Activated gamma-delta T cell treated with Interleukin-2 at 50 U/mL for 16 hours (primary cell): ENCODE measurements at places on chromosomes 7 and 10.

- DNase-seq = peak; percentile 75
These were observed at the start of gene TRIM56 for GRCh38 chr7:101085162-101085964. TSS of gene TRIM56 (plus strand) at chr7:101085481. CDS start at chr7:101087313, 1,832 bp downstream.

GRCh38 chr10:95445223-95445836 is 115.8 kb downstream of the SORBS1 start:
- no peak for DNase-seq

DNA sequence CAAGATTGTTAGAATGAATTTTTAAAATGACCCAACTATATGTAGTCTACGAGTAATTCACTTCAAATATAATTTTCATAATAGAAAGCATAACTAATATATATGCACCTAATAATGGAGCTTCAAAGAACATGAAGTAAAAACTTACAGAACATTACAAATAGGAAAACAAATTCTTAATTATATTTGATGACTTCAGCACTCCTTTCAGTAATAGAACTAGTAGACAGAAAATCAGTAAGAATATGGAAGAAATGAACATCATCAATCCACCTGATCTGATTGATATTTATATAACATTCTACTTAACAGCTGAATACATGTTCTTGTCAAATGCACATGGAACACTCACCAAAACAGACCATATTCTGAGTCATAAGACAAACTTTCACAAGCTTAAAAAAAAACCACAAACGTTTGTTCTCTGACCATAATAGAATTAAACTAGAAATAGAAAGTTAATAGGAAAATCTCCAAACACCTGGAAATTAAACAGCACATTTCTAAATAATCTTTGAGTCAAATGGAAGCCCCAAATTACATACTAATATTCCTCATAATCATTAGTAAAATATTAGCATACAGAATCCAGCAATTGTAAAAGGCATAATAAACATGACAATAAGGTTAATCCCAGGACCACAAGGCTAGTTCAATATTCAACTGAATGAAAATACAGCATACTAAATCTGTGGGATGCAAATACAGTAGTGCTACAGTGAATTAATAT is 48.0 kb downstream of the BRAF start:
- no peak for DNase-seq

- DNase-seq = no peak
These were observed 11.7 kb downstream of the PRF1 start for GRCh38 chr10:70590655-70591416.

GRCh38 chr7:28560767-28561166 is 148.4 kb downstream of the CREB5 start:
- DNase-seq = no peak

GRCh38 chr7:155426543-155427410 is 31.2 kb upstream of the EN2 start:
- no peak for DNase-seq

GRCh38 chr10:73480158-73480557 is 15.7 kb downstream of the PPP3CB start:
- no peak for DNase-seq

DNA sequence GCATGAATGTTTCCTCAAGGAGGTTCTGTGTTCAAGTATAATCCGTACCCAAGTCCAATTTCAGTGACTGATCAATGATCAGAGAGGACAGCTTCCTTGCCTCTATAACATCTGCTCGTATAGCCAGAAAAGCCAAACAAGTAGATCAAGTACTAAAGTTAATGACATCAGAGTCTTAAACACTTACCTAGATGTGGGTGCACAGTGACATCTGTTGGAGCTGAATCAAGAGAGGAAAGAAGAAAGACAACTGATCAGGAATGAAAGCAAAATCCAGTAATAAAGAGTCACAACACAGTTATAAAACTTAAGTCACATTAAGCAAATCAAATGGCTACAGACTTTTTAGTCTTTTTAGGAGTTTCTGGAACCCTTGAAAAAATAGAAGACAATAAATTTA is 236.5 kb downstream of the RELN start:
- no peak for DNase-seq

GRCh38 chr10:110644598-110645462 is 694 bp downstream of the RBM20 start:
- DNase-seq = no peak

DNA sequence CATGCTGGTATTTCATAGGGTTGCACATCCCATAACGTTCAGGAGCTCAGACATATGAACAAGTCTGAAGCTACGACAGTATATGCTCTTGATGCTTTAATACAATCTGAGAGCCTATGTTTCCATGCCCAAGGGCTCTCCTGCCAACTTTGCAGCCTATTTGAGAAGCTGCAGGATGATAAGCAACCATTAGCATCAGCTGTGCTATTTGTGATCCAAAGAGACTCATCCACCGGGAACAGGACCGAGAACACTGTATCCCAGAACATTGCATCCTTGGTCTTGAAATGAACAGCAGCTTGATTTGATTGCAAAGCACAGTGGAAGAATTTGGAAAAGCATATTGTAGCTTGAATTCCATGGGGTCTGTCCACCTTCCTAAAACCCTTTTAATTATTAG is 156.2 kb upstream of the PTER start:
- DNase-seq = no peak

- no peak for DNase-seq
These were observed 2.1 kb downstream of the NFE2L3 start for GRCh38 chr7:26153823-26154783.

- no peak for DNase-seq
These were observed 147.2 kb downstream of the SEM1 start for GRCh38 chr7:96562458-96562857.

DNA sequence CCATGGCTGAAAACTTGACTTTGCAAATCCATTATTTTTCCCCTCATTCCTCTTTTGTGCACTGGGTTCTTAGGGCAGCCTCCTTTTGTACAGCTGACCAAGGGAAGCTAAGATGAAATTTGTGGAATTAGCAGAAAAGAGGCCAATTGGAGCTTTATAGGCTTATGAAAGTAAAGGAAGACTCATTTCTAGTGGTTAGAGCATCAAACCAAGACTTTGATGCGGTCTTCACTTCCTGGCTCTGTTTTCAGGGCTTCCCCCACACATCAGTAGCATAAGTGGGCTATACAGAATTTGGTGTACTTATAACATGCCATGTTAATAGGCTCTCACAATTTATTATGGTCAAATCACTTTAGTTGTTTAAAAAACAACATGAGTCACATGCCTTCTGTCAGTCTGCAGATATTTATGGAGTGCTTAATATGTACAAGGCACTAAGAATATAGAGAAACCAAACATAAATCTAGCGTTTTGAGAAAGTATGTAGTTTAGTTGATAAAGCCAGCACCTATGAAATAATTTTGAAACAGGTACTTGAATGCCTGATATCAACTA is 5.7 kb downstream of the AUTS2 start:
- peak; percentile 23 for DNase-seq

GRCh38 chr10:6220418-6221191 is 17.9 kb downstream of the PFKFB3 start:
- DNase-seq = no peak

DNA sequence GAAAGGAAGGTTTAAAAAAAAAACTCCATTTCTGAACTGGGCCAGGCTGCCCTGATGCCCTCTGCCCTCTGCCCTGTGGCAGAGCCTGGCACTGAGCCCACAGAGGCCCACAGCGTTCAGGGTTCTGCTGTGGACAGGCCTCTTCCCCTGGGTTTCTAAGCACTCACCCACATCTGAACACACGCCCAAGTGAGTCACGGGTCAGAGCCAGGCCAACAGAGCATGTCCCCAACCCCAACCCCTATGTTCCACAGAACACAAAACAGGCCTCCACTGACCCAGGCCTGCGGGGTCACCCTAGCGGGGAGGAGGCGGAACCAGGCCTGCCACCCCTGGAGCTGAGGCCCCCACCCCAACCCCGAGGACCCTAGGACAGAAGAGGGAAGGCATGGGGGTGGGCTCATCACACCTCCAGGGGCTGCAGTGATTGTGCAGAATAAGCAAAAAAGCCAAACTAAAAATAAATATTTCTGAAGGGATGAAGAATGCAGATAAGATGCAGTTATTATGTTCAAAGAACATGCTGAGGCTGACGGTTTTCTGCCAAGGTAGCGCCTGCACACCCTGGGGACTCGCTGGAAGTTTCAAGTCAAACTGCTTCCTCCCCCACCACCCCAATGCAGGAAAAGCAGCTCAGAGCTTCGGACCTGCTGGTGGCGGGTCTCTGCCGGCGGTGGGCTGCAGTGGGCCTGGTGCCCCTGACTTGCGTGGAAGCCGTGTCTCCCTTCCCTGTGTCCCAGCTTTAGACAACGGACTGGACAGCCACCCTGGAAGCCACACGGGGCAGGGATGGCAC is 5.4 kb downstream of the WDR86 start:
- DNase-seq = no peak

GRCh38 chr7:13911909-13912308 is 77.6 kb downstream of the ETV1 start:
- no peak for DNase-seq

DNA sequence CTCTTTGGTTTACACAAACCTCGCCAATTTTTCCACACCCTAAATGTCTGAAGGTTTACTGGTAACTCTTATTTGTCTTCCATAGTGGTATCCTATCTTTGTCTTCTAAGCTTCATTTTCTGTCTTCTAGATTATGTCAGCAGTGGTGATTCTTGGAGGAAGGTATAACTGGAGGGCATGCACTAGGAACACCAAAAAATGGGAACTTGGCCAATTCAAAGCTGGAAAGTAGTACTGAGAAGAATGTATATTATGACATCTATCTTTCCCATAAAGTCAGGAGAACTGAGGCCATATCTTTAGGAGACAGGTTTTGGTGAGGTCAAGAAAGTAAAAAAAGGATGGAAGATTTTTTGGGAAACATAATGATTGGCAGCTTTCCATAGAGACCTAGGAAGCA is 113.3 kb downstream of the CPEB3 start:
- DNase-seq = no peak

- DNase-seq = no peak
These were observed 283.7 kb upstream of the ZMIZ1 start for GRCh38 chr10:78785066-78785465.

- DNase-seq = no peak
These were observed 16.3 kb downstream of the VSTM4 start for GRCh38 chr10:49099046-49099445.

DNA sequence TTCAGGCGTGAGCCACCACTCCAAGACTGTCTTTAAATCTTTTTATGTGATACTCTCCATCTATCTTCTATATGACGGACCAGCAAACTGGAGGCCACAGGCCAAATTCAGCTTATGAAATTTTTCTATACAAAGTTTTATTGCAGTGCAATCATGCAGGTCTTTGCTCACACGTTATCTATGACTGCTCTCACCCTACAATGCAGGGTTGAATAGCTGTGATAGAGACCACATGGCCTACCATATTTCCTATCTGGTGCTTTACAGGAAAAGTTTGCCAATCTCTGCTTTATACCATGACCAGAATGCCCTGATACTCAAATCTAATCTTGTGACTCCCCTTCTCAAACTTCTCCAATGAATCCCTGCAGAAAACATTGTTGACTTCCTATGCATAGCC is 89.5 kb upstream of the ACBD5 start:
- DNase-seq = no peak

- DNase-seq = no peak
These were observed 309.9 kb downstream of the GRID1 start for GRCh38 chr10:86056672-86057071.

DNA sequence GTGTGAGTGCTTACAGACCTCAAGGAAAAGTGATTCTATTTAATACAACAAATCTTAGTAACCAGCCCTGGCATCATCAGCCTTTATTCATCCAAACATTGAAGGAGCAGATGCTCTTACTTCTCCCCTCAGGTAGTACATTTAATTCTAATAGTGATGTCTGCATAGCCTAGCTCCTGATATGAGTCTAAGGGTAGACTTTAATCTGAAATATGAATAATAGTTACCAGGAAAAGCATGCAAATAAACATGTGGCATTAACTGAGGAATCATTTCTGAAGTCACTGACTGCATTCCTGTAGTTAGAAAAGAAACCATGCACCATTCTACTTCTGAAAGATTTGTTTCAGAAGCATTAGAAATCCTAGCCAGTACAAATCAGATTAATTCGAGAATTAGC is 25.7 kb upstream of the LMBR1 start:
- no peak for DNase-seq

DNA sequence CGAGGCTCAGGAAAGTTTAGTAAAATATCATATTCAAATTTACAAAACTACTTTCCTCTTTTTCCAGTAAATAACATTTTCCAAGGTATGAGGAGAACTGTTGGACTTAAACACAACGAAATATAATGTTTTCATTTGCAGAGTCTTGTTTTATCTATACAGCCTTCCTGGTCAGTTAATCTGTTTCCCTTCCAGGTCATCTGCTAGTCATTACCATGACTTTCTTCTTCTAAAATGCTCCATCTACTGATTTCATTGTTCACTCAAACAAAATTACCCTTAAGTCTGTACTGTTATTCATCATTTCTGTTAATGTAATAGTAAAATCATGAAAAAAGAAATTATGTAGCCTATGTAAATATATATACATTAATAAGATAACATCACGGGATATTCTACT is 69.8 kb downstream of the GNAI1 start:
- DNase-seq = no peak

- no peak for DNase-seq
These were observed 209.2 kb downstream of the AGMO start for GRCh38 chr7:15352421-15353206.

DNA sequence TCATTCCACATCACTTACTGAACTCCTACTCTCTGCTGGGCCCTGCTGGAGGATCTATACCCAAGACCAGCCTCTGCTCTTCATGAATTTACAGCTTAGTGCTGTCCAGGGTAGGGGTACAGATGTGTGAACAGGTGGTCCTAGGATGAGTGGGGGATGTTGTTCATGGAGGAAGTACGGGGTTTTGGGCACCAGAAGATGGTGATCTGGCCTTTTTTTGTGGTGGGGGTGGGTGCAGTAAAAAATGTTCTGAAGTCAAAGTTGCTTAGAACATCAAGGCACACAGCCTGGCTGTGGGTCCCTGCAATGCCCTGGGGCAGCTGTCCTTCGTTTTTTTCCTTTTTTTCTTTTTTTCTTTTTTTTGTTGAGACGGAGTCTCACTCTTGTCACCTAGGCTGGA is 34.2 kb upstream of the GNA12 start:
- no peak for DNase-seq

DNA sequence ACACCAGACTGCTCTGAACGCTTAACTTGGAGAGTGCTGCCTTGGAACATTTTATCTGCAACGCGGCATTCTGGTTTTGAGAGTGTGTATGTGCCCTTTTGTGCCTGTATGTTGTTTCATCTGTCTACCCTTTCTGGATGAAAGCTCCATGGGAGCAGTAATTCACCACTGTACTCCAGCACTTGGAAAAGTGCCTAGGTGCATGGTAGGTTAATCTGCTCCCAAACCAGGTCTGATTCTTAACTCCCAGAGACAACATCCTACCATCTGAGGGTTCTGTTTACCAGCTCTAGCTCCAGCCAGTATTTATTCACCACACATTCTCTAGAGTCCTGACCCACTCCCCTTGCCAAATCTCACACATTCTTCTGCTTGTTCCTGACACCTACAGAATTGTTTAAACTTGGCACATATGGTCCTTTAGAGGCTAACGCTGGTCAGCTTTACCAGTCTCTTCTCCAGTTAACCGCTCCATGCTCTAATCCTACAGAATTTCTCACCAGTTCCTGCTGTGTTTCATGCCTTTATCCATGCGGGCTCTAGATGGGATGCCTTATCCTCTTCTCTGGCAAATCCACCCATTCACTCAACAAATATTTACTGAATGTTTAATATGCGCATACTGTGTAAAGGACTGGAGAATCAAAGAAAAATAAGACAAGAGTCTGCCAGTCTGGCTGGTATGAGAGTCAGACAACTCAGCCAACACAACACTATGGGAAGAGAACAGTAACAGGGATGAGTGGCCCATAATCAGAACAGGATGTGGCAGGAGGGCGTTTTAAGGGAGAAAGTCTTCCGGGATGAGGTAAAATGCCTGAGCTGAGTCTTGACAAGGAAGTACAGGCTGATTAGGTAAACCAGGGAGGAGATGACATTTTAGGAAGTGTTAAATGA is 46.3 kb downstream of the MTPN start:
- no peak for DNase-seq
